ENCODE measurements at places on chromosomes 6 and 20.

GRCh38 chr6:127342296-127342945, 988 bp downstream of the ECHDC1 start:
- DNase-seq: no peak

- DNase-seq: no peak
Observed at GRCh38 chr6:121548131-121548530, 112.7 kb downstream of the GJA1 start.

DNA sequence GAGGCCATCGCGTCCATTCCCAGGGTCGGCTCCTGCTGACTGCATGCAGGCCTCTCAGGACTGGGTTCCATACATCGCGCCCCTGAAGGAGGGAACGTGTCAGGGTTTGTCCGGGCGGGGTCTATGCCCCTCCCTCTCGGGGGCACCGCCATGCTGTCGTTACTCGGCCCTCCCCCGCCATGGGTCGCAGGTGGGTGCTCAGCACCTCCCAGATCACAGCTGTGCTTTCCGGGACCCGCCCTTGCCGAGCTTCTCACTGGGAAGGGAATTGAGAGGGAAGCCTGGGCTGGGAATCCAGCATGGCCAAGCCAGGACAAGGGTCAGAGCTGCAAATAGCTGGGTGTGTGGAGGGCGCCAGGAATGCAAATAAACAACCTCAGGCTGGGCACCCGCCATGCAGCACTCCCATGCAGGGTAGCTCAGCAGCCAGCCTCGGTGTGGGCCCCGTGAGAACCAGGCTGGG, at the start of gene FRMD1:
TSS of gene FRMD1 (minus strand) at position 270 of the 463 bp plus-strand sequence. CDS start at position 152, 118 bp downstream.
- DNase-seq: no peak

GRCh38 chr6:14241255-14242070, 123.9 kb downstream of the CD83 start:
- DNase-seq: no peak

- peak; percentile 29 for DNase-seq
Observed at GRCh38 chr20:60000271-60001042, 42.2 kb downstream of the CDH26 start.

GRCh38 chr20:688809-689212, 13.2 kb upstream of the SCRT2 start:
- DNase-seq: no peak

GRCh38 chr6:133947302-133947900, 5.6 kb upstream of the TBPL1 start:
- no peak for DNase-seq

DNA sequence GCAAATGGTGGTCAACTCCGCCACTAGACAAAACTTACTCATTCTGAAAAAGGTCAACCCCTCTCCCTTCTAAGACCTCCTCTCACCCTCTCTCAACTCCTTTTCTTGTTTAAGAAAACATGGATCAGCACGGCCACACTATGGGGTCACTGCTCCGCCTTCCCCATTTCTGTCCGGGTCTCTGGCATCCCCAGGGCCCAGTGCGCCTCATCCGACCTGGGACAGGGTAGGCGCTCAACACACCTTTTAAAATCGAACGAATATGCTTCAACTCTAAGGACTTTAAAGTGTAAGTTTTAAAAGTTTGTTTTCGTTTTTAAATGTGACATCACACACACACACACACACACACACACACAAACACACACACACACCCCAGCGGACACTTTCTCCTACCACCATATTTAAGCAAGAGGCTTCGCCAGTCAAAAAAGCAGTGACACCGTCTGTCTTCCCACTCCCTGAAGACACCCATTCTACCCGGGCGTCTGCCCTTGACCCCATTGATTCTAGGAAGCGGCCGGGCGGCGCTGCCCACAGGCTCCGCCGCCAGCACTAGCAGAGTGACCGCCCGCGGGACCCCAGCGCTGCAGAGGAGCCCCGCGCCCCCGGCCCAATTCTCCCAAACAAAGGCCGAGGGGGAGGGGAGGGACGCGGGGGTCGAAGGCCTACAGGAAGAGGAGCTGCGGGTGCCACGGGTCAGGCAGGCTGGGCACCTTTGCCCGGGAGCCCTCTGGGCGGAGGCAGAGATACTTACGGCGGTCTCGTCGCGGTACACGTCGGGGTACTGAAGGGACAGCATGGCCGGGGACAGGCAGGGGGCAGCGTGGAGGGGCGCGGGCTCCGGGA, 568 bp downstream of the PREP start:
- DNase-seq: peak; percentile 47

GRCh38 chr6:45736134-45736533, 279.5 kb downstream of the CLIC5 start:
- DNase-seq: no peak

GRCh38 chr6:37919417-37920157, 100.1 kb downstream of the ZFAND3 start:
- no peak for DNase-seq

GRCh38 chr20:9926476-9926875, 87.6 kb upstream of the PAK5 start:
- no peak for DNase-seq

DNA sequence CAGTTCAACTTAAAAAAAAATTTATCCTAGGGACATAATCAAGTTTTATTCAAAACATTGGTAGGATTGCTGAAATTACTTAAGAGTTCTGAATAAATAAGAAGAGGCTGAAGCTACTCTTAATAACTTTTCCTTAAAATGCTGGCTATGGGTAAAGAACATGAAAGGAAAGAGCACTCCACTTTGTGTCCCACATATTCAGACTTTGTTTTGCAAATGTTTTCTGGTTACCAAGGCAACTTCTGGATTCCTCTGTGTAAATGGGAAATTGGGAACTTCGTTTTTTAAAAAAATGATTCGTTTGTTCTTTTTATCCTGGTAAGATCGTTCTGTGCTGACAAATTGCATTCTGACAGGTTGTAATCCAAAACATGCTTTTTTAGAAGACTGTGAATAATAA, 115.0 kb downstream of the KIF6 start:
- no peak for DNase-seq

Measured in NCI-H1436 (cell line).